Stimulated activated CD4-positive, alpha-beta T cell treated with anti-CD3 and anti-CD28 coated beads, Interleukin-1b, Interleukin-23, amount 100 ng/mL, for 24 hours (primary cell): ENCODE measurements at places on chromosomes 16 and 17.

DNA sequence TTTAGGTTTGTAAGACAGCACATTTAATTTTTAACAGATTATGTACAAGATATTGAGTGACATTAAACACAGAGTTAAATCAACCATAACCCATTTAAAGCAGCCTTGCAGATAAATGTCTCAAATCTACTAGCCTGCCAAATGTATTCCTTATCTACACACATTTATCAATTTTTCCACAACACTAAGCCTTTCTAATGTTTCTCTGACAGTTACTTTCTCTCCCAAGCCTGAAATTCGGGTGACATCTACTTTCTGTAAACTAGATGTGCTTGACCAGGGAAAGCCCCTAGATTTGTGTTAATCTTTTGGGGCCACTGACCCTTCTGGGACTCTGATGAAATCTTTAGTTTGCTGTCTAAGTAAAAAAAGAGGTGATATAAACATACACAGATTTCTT lies 69.0 kb downstream of the CDH13 start:
- no peak for DNase-seq

DNA sequence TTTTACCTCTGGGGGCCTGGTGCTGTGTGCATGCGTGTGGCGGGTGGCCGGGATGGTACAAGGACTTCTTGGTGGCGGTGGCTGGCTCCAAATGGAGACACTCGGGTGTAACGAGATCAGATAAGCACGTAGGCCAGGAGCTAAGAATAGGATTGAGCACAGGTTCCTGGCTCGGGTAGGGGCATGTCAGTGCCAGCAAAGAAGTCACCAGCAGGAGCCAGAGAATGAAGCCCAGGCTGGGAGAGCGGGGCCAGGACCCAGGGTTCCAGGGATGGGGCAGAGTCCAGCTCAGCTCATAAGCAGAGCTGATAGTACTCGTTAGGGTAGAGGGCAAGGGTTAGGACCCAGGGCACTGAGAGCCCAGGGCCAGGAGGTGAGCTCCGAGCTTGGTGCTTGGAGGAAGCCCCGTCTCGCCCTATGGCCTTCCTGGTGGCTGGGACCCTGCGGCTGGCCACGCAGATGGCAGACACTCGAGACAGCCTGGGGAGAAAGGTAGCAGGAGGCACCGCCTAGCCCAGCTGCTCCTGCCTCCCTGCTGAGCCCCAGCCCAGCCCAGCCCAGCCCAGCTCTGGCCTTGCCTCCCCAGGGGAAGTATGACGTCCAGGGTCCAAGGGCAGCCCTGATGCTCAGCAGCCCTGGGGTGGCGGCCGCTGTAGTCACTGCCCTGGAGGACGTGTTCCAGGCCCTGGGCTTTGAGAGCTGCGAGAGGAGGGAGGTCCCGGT lies 8.9 kb downstream of the ZNF213 start:
- no peak for DNase-seq

DNA sequence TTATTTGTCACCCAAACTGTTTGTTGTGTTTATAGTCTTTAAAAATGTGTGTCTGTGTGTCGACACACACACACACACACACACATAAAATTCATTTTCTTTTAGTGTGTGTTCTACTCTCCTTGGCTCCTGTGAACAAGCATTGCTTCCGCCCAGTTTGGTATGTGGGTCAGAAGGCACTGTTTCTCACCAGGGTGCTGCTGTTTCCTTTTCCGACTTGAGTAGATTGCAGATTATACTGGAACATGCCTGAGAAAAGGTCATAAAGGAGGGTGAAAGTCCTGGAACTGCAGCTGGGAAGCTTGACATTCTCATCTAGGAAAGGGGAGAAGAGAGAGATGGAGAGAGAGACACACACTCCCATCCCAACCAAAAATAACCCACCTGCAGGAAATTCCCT lies 330.3 kb downstream of the BCAS3 start:
- DNase-seq: no peak

GRCh38 chr17:55730380-55730779 lies 7.7 kb upstream of the TMEM100 start:
- no peak for DNase-seq

DNA sequence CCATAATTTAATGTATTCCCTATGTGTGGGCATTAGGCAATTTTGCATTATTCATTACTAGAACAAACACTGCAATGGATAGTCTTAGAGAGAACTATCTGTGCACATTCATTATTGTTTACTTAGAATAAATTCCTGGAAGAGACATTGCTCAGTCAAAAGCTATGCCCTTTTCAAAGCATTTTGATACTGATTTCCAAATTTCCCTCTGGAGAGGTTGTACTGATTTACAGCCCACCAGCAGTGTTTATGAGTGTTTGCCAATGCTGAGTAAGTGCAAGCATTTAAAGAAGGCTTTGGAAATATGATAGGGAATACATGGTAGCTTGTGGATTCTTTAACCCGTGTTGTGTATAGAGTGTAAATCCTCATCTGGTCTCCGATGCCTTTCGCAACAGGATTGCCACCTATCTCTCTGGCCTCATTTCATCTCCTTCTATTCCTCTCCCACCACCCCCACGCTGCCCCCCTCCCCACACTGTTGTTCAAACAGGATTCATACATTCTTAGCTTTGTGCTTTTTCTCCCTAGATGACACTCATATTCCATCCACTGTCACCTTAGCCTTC lies 33.4 kb upstream of the MMD start:
- no peak for DNase-seq

DNA sequence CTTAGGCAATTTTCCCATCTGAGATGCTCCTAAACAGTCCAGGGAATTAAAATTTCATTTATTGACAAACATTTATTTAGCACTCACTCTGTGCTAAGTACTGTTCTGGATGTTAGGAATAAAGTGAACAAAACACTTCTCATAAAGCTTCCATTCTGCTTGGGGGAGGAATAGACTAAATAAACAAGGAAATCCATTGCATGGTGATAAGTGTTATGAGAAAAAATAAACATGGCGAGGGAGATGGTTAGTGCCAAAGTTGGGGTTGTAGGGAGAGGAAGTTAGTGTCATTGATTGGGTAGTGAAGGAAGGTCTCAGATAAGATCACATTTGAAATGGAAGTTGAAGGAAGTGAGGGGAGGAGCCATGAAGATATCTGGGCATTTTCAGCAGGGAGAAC lies 72.2 kb upstream of the CES5A start:
- DNase-seq: no peak

DNA sequence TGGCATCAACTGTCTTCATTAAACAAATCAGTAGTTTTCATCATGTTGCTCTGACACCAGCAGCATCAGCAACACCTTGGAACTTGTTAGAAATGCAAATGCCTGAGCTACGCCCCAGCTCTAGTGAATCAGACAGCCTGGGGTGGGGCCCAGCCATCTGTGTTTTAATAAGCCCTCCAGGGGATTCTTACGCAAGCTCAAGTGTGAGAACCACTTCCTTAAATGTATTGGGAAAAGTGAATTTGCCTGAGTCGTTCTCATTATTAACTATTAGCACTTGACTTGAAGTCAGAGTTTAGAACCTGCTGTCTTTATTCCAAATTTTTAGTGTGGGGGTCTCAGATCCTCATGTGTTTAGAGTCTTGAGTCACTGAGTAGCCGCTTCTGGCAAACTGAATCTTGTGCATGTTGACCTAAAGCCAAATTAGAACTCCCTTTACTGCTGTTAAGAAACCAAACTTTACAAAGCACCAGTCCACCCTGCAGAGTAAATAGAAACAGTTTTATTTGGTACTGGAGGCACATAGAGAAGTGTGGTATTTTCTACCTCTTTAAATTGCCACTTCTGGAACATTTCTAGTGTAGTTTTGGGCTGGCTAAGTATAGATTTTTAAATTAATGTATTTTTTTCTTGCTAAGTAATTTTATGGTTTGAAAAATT lies 137.4 kb upstream of the COX10 start:
- DNase-seq: no peak

DNA sequence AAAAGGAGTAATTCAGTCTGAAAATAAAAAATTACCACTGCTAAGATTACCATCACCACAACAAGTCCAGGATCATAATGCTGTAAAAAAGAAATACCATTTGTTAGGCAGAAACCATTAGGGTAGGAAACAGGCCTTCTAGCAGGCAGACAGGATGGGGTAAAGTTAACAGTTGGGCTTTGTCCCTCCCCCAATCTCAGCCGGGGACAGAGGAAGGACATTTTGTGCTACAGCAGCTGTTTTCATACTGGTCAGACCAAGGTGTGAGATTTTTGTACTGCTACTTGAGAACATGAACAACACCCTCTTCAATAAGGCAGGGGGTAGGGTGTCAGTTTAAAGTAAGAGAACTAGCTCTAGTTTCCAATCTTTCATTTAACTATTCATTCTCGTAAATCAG lies 49.2 kb upstream of the ITGA2B start:
- DNase-seq: no peak
